ENCODE measurements at places on chromosomes 6 and 20. TPM values are rescaled to one million over a fixed set of nuclear protein-coding genes. Genes with fewer than 3 reads are reported as not detected.
A peak's percentile ranks its signal among the peaks of the same experiment; 100 is the strongest.

The FAM83C gene
- not detected for total RNA-seq

The TTLL9 gene
- total RNA-seq: not detected

The ZNF292 gene
- total RNA-seq: 68.0 TPM

The FAM162B gene
- not detected for total RNA-seq

The MOG gene
- total RNA-seq: not detected

The PRICKLE4 gene
- not detected for total RNA-seq

The TREML2 gene
- 8.8 TPM for total RNA-seq

The GPR6 gene
- not detected for total RNA-seq

The GNRH2 gene
- 87.1 TPM for total RNA-seq

The CALHM6 gene
- total RNA-seq: 6.0 TPM

The EGFL8 gene
- total RNA-seq: 9.6 TPM

GRCh38 chr6:96301023-96301422, 220.6 kb upstream of the UFL1 start:
- H3K27me3 ChIP-seq: no peaks in the 10 kb centered on the region
- no peaks in the 10 kb centered on the region for H3K36me3 ChIP-seq
- DNase-seq: no peak
- no peak overlapping the region for H3K4me3 ChIP-seq

DNA sequence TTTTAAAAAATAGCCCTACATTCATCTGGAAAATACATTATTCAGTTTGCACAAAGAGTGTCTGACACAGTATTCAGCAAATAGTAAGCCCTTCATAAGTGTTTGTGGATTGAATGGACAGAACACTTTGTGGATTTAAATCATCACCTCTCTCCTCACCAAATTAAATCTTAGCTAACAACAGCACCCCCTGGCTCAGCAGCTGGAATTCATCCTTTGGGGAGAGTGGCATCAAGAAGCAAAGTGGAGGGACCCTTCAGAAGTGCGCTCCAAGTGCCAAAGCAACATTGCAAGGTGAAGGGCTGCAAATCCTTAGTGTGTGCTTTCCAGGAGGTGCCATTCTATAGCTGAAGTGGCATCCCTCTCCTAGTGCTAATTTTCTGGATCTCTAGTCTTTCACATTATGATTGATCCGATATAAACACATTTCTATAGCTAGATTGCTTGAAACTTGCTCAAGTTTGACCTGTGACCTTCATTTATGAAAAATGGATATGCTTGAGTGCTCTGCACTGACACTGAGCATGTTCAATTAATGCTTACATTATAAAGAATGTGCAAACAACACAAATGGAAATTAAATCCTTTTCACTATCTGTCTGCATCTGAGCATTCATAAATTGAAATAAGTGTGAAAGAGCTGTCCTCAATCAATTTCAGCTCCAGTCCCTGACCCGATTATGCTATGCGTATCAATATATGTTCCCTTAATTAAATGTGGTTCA, 891.7 kb downstream of the C6orf118 start:
- H3K4me1 ChIP-seq: no peaks in the 10 kb centered on the region
- DNase-seq: no peak
- no peaks in the 10 kb centered on the region for H3K27me3 ChIP-seq
- no peak overlapping the region for H3K27ac ChIP-seq

DNA sequence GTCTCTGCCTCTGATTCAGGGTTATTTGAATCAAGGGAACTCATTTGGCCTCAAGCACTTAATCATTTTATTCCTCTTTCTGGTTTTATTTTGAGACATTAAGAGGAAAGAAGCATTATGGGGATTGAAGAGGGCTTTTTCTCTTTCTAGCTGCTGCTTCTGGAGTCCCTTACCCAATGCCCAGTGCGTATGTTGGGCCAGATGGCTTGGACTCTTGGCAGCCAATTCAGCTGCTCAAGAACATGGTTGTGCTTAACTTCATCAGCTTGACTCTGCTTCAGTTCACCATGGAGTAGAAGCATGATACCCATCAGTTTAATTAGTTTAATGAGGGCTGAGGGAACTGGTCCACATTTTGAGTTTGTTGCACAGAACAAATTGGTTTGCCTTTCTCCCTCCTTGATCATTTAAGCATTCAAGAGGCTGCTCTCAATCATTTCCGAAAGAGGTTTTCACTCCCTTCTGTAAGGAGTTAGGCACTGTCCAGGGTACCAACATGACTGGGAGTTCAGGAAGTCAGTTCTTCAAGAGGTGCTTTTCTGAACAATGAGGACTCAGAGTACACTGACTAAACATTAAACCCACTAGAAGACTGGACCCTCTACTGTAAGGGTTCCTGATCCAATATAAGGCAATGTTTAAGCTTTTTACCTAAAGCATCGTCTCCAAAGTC, 14.6 kb downstream of the PDYN start:
- H3K4me3 ChIP-seq: no peak overlapping the region
- H3K36me3 ChIP-seq: no peaks in the 10 kb centered on the region
- peaks cover 15% of the 10 kb centered on the region for H3K27me3 ChIP-seq
- no peak for DNase-seq
- no peaks in the 10 kb centered on the region for H3K4me1 ChIP-seq
- H3K27ac ChIP-seq: no peak overlapping the region

- no peaks in the 10 kb centered on the region for H3K4me1 ChIP-seq
- no peak overlapping the region for H3K4me3 ChIP-seq
- no peak for DNase-seq
- H3K27me3 ChIP-seq: no peaks in the 10 kb centered on the region
- H3K36me3 ChIP-seq: no peaks in the 10 kb centered on the region
Measured at GRCh38 chr20:51946586-51946985, 144.3 kb upstream of the SALL4 start.

GRCh38 chr6:39755231-39755630, 30.0 kb upstream of the KIF6 start:
- H3K4me1 ChIP-seq: no peaks in the 10 kb centered on the region
- no peak overlapping the region for H3K4me3 ChIP-seq
- peaks cover 23% of the 10 kb centered on the region for H3K27me3 ChIP-seq
- no peaks in the 10 kb centered on the region for H3K36me3 ChIP-seq

- DNase-seq: no peak
- H3K4me1 ChIP-seq: no peaks in the 10 kb centered on the region
- H3K27ac ChIP-seq: no peak overlapping the region
- no peaks in the 10 kb centered on the region for H3K27me3 ChIP-seq
- H3K36me3 ChIP-seq: no peaks in the 10 kb centered on the region
Measured at GRCh38 chr20:39877788-39878187, 811.2 kb downstream of the MAFB start.

- no peak overlapping the region for H3K27ac ChIP-seq
- peaks cover 25% of the 10 kb centered on the region for H3K36me3 ChIP-seq
- no peak overlapping the region for H3K4me3 ChIP-seq
- no peaks in the 10 kb centered on the region for H3K4me1 ChIP-seq
- no peak for DNase-seq
Measured at GRCh38 chr20:38537176-38537575, 43.8 kb upstream of the ADIG start.

- H3K4me3 ChIP-seq: no peak overlapping the region
- DNase-seq: no peak
- H3K36me3 ChIP-seq: peaks cover 15% of the 10 kb centered on the region
- H3K4me1 ChIP-seq: no peaks in the 10 kb centered on the region
- H3K27ac ChIP-seq: peak overlapping the region; percentile 0
- H3K27me3 ChIP-seq: no peaks in the 10 kb centered on the region
Measured at GRCh38 chr6:89667872-89668556, 29.5 kb upstream of the LYRM2 start.

DNA sequence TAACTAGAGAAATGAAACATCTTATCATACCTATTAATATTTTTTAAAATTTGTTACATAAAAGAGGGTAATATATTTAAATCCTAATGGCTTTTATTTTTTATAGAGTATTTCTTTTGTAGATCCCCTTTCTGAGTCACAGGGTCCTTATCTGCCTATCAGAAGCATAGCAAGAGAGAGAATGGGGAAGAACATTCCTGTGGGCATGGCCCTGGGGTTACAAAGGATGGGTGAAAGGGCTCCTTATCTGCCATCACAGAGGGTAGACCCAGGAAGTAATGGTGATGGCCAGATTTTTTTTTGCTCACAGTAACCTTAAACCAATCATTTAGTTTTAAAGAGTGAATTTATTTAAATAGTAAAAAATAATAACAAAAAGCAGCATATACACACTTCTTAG, 582.1 kb upstream of the HTR1E start:
- no peak overlapping the region for H3K4me3 ChIP-seq
- H3K36me3 ChIP-seq: no peaks in the 10 kb centered on the region
- H3K27ac ChIP-seq: no peak overlapping the region
